ENCODE measurements at places on chromosomes 11 and 22.
A peak's percentile ranks its signal among the peaks of the same experiment; 100 is the strongest.

- DNase-seq, result peak; percentile 65
Observed at GRCh38 chr22:49462795-49463194, 364.9 kb downstream of the BRD1 start.

- DNase-seq, result no peak
Observed at GRCh38 chr11:47264521-47264920, 5.4 kb upstream of the MADD start.

- DNase-seq, result no peak
Observed at GRCh38 chr11:17471501-17471900, 5.1 kb downstream of the ABCC8 start.

- DNase-seq, result no peak
Observed at GRCh38 chr11:7032692-7033091, 12.4 kb downstream of the NLRP14 start.

GRCh38 chr11:75272391-75272790, 31.8 kb downstream of the TPBGL start:
- no peak for DNase-seq

DNA sequence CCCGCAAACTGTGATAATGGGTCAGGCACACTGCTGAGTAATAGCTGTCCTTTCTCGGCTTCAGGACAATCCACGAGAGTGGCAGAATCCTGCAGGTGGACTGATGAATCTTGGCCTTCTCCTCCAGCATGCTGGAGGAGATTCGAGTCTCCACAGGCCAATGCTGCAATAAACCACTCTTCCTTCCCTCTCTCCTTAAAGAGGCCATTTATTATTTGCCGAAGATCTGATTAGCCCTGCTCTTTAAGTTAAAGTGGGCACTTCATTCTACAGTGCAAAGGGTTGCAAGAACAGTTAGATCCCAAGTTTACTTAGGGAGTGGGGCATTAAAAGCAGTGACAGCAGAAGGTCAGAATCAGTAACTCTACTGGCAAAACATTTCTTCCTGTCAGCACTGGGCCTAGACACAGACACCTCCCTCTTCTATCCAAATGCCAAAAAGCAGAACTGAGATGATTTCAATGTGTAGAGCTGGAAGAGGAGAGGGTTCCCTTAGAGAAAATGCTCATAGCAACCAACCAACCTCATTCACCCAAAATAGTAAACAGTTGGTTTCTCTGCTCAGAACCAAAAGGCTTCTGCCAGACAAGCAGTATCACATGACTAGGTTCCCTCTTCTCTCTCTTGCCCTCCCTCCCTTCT, 121.7 kb downstream of the SGSM3 start:
- DNase-seq, result peak; percentile 89

DNA sequence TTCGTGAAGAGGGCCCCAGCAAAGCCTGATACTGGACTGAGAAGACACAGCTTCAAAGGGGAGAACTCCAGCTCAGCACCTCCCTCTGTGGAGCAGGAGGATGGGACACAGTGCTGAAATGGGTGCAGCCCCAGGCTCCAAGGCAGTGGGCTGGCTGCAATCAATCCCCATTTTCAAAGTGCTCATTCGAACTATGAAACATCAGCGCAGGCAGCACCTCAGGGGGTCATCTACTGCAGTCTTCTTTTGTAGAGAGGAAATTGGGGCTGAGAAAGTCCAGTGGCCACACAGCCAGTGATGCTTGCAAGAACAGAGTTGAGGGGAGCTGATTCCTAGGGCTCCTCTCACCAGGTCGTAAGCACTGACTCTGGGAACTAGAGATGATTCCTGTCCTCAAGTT, 25.1 kb downstream of the OPCML start:
- no peak for DNase-seq

- no peak for DNase-seq
Observed at GRCh38 chr11:125164422-125165110, at the start of gene PKNOX2. Gene PKNOX2 (plus strand): TSS chr11:125164751. CDS start chr11:125351306, 186,555 bp downstream.

DNA sequence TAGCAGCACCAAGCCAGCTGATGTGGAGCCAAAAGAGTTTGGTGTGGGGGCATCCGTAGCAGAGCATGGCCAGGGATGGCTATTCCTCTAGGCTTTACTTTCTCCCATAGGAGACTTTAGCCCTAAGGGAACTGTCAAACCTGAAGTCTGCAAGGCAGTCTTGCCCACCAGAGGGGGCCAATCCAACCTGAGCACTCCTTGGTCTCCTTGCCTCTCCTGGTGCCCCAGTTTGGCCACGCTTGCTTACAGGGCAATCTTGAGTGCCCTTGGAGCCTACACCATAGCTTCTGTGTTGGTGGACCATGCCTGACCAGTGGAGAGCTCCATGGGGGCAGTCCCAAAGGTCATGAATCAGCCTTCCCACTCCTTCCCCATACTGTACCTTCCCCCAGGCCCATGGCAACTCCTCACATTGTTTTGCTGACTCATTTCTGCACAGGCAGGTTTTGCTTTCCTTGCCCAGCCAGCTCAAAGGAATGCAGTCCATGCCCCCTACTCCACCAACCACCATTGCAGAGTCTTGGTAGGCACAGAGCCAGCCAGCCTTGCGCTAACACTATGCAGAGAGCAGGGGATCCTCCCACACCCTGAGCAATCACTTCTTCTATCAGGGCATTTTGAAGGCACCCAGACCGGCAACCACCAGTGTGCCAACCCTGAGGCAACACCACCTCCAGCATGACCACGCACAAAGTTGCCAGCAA, 1421.2 kb upstream of the RAG2 start:
- no peak for DNase-seq

DNA sequence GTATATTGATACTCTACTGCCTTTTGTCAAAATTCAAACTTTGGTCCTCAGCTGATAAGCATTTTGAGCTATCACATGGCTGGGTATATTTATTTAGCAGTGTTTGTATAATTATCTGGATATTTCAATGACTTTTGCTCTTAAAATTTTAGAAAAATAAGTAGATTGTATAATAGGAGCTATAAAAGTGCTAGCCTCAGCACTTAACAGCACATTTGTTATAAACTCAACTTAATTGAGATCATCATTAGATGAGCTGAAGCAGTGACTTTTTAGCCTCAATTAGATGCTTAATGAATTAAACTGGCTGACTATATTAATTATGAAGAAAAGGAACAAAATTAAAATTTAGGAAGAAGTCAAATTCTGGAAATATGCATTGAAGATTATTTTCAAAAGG, 429.9 kb downstream of the DYNC2H1 start:
- DNase-seq, result no peak

- DNase-seq, result no peak
Observed at GRCh38 chr22:35620624-35621251, 3.6 kb upstream of the MB start.

DNA sequence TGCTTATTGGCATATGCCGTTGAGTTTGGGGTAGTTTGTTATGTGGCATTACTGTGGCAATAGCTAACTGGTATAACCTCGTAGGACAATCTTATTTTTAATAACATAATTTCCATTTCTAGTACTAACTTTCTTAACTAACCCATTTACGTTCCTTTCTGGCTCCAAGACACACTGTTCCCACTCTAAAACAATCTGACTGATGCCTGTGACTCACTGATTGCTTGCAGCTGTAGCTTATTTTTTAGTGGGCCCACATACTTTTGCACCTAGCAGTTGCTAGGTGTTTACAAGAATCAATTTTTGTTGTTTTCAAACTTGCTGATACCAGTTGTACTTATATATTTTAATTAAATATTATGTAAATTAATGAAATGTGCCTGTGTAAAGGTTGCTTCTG, 52.2 kb downstream of the FAT3 start:
- no peak for DNase-seq

GRCh38 chr11:65390996-65391395, 4.6 kb downstream of the FRMD8 start:
- no peak for DNase-seq

GRCh38 chr11:3181725-3182461, 16.8 kb upstream of the OSBPL5 start:
- DNase-seq, result no peak

DNA sequence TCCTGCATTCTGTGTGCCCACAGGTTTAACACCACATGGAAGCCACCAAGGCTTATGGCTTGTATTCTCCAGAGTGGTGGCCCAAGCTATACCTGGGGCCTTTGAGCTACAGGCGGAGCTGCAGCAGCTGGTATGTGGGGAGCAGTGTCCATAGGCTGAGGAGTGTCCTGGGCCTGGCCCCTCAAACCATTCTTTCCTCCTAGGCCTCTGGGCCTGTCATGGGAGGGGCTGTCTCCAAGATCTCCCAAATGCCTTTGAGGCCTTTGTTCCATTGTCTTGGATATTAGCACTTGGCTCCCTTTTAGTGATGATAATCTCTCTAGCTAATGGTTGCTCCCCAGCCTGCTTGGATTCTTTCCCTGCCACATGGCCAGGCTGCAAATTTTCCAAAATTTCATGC, 6.4 kb upstream of the TBC1D22A start:
- no peak for DNase-seq

- no peak for DNase-seq
Observed at GRCh38 chr11:2169005-2169378, 2.6 kb downstream of the TH start.

DNA sequence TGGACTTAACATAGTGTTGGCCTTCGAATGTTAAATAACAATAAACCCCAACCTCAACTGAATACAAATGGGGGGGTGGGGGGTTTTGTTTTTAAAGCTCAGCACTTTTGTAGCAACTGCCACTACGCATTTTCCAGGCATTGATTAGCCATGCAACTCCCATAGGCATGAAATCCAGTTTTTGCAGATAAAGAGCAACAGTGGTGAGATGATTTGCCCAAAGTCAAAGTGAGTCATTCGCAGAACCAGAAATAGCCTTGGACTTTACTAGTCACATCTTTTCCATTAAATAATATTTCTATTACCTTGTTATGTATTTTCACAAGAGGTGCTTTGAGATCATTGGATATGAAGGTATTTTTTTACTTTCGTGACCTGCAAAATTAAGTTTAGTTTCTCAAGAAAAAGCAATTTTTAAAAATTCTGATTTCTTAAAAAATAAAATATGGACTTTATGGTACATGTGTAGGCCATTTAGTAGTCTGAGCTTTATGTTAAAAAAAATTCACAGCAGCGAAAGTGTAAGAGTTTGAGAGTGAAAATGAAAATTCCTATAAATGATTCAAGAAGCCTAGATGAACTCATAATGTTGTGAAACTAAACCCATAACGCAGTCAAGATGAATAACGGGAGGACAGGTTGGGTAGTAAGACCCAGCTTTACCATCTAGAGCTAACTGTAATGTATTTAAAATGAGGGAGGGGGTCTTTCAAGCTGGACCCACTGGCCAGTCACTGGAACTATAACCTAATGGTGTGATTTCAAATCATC, 1.9 kb upstream of the PHF21A start:
- DNase-seq, result no peak

DNA sequence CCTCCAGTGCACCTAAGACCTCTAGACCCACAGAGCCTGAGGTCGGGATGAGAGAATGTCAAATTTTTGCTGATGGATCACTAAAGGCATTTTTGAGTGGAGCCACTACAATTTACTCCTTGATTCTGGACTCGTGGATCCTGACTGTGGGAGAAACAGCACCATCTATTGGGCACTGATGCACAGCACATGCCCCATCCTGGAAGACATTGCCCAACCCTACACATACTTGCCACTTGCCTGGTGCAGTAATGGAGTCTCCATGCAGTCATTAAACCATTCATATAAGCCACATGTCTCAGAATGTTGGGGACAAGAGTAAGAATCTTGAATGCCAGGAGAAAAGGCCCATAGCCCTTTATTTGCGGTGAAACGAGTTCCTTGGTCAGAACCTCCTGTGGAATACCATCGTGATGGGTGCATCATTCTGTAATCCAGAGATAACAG, 103.9 kb downstream of the GGTLC2 start:
- DNase-seq, result peak; percentile 82

DNA sequence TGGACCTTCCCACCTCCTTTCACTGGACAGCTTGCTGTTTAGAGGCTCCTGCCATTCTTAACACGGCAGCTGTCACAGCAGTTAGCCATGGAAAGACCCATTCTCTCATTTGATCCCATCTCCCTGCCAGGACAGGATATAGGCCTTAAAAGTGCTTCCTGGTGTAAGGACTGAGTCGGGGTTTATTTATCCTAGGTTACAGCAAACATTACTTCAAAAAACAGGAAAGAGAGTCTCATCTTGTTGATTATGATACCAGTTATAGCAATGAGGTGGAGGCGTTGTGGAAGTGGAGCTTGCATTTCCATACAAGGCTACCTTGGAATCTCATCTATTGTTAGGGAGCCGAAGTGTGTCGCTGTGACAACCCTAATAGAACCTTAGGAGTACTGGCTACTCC, 17.4 kb upstream of the ETS1 start:
- DNase-seq, result no peak

DNA sequence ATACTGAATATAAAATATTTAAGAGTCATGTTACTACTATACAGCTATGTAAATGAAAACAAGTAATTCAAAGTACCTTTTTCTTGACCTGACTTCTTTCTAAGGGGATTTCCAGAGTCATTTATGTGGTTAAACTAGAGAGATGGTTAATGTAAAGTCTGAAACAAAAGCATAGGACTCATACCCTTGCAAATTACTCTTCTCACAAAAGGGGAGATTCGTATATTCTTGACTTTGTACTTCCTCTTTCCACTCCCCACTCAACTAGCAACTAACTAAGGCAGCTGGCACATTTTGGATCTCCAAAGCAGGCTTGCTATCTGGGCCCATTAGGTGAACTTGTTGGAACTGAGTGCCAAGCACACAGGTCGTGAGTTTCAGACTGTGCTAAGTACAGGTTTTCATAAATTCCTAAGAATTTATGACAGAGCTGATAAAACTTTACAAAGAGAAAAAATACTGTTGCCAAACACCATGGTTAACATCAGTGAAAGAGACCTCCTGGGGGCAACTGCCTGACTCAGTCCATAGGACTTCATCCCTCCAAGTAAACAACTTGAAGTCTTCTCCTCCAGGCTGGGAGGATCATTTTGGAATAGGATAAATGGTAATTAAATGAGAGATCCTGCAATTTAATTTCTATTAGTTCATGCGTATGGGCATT, 77.0 kb upstream of the DDI1 start:
- DNase-seq, result peak; percentile 90

GRCh38 chr11:12088047-12088481, 22.3 kb upstream of the MICAL2 start:
- DNase-seq, result no peak

- DNase-seq, result no peak
Observed at GRCh38 chr11:91805293-91805692, 419.3 kb upstream of the FAT3 start.

DNA sequence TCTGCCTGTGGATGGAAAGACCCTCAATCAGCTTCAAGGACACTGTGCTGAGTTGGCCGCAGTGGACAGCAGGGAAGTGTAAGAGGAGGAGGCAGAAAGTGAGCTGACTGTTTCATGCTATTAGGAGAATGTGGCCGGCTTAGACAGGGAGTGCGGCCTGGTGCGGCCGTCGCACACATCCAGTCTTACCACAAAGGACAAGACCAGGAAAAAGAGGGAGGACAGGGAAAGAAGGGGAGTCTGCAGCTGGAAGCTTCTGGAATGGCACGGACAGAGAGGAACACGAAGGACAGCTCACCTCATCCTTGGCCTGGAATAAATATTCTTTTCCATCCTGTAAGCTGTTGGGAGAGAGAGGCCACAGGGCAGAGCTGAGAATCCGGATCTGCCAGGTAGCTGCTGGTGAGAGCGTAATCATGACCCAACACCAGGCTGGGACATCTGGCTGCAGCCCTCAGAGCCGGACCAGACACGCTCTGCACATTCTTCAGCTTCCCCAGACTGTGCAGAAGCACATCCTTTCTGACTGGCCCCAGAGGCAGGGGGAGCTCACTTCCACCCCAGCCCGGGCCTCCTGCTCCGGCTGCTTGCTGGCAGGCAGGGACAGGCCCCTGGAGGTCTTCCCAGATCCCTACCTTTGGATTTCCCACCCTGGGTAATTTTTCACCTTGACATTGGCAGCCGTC, 8.6 kb upstream of the RBM4B start:
- no peak for DNase-seq

- no peak for DNase-seq
Observed at GRCh38 chr11:34345540-34345876, 12.3 kb downstream of the ABTB2 start.
